Amniotic stem cell (primary cell): ENCODE measurements at places on chromosomes 5 and 9.
A peak's percentile ranks its signal among the peaks of the same experiment; 100 is the strongest.

DNA sequence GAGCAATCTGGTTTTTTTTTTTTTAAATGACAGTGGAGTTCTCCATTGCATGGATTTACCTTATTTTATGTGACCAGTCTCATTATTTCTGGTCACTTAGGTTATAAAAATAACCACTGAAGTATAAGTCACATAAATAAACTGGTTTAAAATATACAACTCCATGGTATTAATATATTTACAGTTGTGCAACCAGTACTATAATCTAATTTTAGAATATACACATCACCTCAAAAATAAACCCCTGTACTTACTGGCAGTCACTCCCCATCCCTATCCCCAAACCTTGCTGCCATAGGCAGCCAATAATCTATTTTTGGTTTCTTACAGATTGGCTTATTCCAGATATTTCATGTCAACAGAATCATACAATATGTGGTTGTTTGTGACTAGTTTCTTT lies 57.8 kb downstream of the FYB1 start:
- DNase-seq: no peak

DNA sequence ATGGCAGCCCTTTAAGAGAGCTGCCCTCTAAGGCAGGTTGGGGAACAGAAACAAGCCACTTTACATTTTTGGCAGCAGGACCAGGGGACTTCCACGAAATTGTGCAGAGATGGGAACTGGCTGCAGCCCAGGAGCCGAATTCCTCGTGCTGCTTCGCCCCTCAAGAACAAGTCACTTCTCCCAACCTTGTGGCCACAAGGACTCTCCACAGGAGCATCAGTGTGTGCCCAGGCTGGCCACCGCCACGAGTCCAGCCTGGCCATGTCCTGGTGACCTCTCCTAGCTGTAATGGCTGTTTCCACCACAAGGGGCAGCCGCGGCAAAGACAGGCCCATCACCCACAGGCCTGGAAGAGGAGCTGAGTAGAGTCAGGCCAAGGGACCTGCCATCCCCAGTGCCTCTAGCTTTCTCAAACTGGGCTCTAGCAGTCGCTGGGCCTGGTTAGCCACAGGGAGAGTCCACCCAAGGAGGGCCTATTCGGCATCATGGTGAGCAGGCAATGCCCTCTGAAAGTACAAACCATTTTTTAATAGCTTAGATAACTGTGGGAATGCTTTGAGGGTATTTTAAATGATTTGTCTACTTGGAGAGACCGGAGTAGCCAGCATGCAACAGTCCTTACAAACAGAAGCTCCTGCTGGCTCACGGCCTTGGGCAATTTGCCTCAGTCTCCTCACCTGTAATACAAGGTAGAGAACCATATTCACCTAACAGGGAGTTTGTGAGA lies 129.0 kb downstream of the COL23A1 start:
- DNase-seq: no peak

- DNase-seq: no peak
Measured at GRCh38 chr5:154751854-154752253, 3.3 kb upstream of the LARP1 start.

DNA sequence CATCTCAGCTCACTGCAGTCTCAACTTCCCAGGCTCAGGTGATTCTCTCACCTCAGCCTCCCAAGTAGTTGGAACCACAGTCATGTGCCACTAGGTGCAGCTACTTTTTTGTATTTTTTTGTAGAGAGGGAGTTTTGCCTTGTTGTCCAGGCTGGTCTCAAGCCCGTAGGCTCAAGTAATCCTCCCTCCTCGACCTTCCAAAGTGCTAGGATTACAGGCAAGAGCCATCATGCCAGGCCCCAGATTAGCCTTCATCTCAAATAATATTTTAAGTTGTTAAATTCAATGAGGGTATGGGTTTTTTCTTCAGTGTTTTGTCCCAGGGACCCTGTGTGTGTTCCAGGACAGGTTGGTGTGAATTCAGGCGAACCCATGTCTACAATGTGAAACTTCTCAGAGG lies 12.5 kb upstream of the RFESD start:
- DNase-seq: no peak

DNA sequence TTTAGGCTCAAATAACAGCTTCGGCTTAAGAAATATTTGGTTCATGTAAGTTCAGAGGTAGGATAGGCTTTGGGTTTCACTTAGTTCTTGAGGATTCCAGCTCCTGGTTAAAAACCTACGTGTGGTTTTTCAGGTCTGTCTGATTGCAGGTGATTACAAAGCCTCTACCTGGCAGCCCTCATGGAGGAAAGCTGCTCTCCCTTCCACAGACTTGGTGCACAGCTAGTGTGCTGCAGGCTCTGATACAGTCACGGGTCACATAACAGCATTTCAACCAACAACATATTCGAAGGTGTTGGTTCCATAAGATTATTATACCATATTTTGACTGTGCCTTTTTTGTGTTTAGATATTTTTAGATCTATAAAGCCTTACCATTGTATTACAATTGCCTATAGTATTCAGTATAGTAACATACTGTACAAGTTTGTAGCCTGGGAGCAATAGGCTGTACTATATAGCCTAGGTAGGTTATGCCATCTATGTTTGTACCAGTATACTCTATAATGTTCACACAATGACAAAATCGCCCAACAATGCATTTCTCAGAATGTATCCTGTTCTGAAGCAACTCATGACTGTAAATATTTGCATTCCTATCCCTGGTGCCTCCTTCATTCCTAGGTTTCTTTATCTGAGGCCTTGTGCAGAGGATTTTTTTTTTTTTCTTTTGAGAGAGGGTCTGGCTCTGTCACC lies 8.0 kb upstream of the DCP2 start:
- no peak for DNase-seq

- no peak for DNase-seq
Measured at GRCh38 chr5:173458828-173459609, 130.8 kb upstream of the STC2 start.

DNA sequence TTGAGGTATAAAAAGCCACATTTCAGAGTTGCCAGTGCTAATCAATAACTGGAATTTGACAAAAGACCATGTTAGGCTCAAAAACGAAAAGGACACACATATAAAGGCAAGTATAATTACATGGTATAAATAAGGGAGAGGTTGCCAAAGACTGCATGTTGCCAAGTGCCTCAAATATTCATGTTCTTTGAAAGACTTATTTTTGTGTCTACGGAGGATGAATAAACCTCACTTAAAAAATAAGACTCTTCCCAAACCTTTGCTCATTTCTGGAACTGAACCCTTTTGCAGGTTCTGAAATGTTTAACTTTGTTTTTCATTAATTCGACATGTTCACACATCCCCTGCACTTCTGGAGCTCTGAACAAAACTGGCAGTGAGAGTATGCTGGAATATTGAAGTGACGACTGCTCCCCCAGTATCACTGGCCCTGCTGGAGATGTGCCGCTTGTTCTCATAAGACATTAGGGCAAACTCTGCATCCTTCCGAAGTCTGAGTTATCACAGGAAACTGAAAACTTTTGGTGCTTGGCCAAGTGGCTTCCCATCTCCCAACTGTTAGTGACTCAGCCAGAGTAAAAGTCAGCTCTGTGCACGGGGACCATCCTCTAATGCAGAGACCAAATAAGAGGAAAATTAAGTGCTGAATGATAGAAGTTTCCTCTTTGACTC lies 336.8 kb downstream of the GLIS3 start:
- DNase-seq: peak; percentile 28

DNA sequence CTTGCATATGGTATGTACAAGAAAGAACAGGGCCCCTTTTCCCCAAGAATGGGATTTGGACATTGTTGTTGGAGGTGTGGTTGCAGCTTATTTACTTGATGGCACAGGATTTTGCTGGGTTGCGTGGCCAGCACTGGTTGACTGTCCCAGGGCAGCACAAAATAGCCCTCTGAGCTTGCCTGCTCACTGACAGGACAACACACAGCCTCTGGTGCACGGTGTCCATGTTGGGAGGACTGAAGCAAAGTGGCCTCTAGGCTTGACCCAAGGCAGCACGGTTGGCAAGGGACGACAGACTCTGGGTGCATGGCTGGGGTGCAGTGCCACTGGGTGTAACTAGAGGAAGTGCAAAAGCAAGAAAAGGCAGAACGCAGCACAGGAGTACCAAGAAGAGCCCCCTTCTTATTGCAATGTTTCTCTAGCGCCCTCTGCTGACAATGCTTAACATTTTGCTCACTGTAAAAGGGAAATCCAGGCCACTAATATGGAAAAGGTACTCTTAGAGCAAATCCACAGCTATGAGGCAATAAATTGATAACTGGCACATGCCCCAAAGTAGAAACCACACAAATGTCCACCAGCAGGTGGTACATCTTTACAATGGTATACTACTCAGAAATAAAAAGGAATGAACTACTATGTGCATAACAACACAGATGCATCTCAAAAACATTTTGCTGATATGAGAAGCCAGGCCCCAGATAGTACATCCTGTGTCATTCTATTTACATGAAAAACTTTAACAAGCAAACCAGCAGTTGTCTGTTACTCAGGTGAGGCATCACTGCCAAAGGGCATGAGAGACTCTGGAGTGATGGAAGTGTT lies 47.4 kb upstream of the BARX1 start:
- DNase-seq: no peak

DNA sequence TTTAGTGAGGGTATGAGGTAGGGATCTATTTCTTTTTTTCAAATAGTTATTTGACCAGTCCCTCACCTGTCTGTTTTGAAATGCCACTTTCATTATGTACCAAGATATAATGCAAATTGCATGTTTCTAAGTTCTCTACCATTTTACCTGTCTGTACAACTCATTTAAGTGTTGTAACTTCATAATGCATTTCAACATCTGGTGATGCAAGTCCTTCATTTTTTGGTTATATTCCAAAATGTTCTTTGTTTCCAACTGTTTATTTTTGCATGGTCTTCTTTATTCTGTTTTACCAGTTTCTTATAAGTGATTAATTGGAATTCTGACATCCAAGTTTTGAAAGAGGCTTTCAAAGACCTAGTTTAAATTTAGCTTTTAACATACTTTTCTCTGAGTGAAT lies 26.8 kb downstream of the TDRD7 start:
- no peak for DNase-seq

GRCh38 chr5:124637011-124637410 lies 109.4 kb downstream of the ZNF608 start:
- no peak for DNase-seq

GRCh38 chr5:109998726-109999125 lies 309.0 kb downstream of the MAN2A1 start:
- no peak for DNase-seq

- no peak for DNase-seq
Measured at GRCh38 chr9:115548609-115549260, 430.8 kb upstream of the TNC start.

DNA sequence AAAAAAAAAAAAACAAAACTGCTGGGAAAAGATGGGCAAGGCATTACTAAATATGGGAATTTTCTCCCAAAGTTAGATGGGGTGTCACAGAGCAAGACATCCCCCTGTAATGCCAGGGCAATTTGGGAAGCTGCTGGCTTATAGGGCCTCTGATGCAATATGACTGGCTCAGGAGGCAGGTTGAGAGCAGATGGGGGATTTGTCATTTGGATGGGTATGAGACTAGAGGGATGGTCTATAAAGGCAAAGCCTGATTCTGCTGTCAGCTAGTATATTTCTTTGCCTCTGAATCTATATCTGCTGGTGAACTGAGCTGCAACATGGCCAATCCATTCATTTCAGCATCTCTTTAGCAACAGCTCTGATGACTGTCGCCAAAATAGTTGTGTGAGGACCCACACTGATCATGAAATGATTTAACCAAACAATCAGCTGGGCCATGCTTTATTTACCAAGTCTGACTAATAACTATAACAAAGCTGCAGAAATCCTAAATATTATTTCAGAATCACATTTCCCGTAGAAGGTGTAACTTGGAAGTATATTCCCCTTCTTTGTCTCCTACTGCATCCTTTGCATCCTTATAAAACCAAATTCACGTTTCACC lies 455.1 kb upstream of the ZNF608 start:
- no peak for DNase-seq

DNA sequence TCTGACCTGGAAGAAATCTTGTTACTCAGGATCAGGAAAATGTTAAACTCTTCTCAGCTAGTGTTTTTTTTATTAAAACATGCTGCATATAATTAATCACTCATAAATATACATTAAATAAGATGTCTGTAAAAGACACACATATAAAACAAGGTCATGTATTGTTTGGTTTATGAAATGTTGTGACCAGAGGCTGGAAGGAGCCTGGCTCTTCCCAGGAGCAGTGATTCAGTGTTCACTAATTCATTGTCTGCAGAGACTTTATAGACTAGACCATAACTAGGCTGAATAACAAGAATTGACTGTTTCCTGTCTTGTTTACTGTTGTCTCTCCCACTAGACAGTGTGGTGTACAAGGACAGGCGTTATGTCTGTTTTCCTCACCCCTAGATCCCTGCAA lies 49.1 kb upstream of the ANKRD55 start:
- no peak for DNase-seq
